CD4-positive, alpha-beta T cell treated with Interleukin-10 for 1 hour (primary cell): ENCODE measurements at places on chromosomes 4 and X.

DNA sequence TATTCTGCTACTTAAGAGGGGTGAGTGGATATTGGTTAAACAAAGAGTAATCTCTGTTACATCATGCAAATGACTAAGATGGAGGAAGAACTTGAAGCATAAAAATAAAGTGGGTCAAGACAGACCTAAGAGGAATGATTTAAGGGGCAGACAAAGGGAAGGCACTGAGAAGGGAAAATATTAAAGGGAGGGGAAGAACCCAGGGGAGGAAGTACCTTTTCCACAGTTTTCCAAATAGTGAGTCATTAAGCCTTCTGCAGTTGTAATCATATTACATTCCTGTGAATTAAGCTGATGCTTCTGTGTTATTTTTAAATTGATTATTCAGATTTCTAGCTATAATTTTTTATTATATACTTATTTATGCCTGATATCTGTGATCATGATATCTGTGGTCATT is 253.3 kb downstream of the CENPC start:
- DNase-seq: no peak

GRCh38 chr4:2810388-2810787 is 17.5 kb downstream of the SH3BP2 start:
- no peak for DNase-seq

- no peak for DNase-seq
Measured at GRCh38 chr4:76002176-76002575, 5.1 kb downstream of the CXCL9 start.

- no peak for DNase-seq
Measured at GRCh38 chrX:72202792-72203401, 21.3 kb downstream of the PIN4 start.

DNA sequence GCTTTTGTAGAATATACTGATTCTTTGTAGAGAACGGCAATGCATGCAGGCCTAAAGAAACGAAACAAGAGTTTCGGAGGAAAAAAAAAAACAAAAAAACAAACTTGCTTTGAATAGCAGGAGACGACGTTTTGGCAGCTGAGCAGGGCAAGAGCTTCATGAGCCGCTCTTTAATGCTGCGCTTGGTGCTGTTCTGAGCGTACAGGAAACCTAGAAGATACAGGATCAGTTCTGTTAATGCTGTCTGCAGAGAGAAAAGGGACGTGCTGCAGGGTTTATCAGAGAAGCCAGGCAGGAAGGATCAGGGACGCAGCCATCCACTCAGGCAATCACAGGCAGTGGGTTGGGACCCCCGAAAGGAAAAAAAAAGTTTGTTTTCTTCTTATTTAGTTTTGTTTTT is 182.2 kb downstream of the PACRGL start:
- DNase-seq: no peak

- DNase-seq: no peak
Measured at GRCh38 chr4:48490012-48490679, at the start of gene ZAR1. Gene ZAR1, plus strand, starts transcription at chr4:48490252. Its CDS starts 40 bp downstream, at chr4:48490292.

- DNase-seq: no peak
Measured at GRCh38 chr4:36990128-36990872, 254.2 kb upstream of the NWD2 start.
